A549 treated with DMSO at 1 μM for 4 hours (cell line): ENCODE measurements at places on chromosomes 7 and 10. TPM values are rescaled to one million over a fixed set of nuclear protein-coding genes. Genes with fewer than 3 reads are reported as not detected.

AKR1C2 gene
- total RNA-seq: 3,009 to 3,482 TPM (median 3,389 TPM) in 5 replicates

PTN gene
- total RNA-seq: not detected in 5 replicates

CALML3 gene
- not detected in 5 replicates for total RNA-seq

WNT8B gene
- 0.07 TPM in 1 of 5 replicates, not detected in the others for total RNA-seq

EGR2 gene
- total RNA-seq: 0.26 to 0.86 TPM (median 0.36 TPM) in 5 replicates
